ENCODE measurements at places on chromosomes 11 and 22.

- DNase-seq, result no peak
Observed at GRCh38 chr11:9528573-9529333, 44.7 kb upstream of the WEE1 start.

DNA sequence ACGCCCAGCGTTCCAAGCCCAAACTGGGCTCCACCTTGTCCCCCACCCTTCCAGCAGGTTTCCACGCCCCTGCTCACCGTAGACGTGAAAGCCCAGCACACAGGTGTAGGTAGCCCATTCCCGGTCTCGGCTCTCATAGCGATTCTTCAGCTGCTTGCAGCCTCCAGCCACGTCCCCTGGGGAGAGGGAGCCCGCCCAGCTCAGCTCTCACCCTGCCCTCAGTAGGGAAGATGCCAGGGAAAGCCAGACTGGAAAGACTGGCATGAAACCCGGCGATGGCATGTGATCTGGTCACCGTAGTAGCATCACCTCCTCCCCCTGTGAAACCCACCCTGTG lies 1.4 kb upstream of the MTA2 start:
- no peak for DNase-seq

GRCh38 chr11:78281511-78281910 lies 92.8 kb downstream of the USP35 start:
- DNase-seq, result no peak

DNA sequence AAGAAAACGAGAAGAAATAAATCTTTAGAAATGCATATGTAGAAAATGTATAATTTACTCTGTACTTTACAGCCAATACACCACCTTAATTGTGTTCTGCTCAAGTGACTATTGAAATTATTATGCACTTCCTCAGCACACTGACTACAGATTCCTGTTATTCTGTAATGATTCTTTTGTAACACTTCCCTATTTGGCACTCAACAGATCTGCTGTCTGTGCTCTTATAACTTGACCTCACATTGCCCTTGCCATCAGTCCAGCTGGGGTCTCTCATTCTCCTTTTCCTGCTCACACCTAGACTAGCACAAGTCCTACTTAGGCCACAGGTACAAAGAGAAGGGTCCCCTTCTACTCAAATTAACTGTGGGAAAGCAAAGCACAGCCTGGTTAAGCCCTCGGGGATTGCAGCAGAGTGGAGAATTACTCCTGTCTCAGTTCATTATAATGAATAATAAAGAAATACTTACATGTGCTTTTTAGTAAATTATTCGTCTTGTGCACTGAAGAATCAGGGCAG lies 860.4 kb downstream of the OPCML start:
- DNase-seq, result no peak

DNA sequence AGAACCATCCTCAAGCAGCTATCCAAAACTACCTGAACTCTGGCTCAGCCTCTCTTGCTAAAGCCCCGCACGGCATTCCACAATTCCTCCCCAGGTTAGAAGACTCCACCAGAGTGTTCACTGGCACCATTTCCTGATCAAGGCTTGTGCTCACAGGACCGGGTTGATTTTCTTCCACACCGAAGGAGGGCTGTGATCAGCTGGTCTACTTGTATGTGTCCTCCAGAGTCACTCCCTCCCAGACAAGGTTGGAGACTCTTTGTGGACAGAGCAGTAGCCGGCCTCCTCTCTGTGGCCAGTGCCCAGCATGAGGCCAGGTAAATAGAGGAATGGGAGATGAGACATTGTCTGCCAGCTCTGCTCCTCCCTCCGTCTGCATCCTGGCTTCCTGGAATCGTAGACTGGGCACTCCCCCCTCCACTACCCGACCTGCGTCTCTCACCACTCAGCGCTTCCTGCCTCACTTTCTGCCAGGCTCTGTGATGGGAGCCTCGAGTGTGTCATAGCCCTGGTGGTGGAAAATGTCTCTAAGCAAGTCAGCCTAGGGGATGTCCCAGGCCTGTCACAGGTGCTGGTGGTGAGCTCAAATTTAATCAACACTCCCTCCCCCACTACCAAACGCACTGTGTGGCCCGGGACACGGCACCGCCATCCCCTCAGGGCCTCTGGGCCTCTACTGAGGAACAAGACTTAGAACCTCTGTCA lies 12.5 kb upstream of the TMPRSS6 start:
- peak; percentile 54 for DNase-seq

DNA sequence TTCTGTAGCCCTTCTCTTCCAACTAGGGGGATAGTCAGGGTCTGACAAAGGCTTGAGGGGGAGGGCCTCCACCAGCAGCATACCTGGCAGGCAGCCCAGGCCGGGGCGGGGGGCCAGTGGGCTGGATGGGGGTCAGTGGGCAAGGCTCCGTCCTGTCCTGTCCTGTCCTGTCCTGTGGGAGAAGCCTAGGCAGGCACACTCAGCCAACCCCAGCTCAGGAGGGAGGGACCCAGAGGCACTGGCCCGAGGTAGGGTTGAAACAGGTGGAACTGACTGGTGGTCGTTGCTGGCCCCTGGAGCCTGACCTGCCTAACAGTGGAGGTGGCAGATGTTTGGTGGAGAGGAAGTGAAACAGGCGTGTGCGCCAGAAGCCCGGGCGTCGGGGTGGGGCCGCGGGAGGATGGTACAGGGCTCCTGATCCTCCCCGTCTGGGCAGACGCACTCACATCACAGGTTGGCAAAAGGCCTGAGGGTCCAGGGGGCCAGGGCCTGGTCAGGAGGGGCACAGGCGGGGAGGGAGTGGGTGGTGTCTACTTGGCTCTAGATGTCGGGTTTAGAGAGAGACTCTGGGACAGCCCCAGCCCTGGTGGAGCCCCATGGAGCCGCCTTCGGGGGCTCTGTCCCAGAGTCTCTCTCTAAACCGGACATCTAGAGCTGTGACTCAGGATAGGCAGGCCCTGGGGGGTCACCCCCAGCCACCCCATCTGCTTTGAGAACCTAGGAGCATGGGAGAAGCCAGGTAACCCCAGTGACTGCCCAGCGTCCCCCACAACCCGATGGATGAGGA lies 32.5 kb upstream of the GRAMD4 start:
- DNase-seq, result no peak

GRCh38 chr11:45185228-45185729 lies 38.8 kb downstream of the PRDM11 start:
- no peak for DNase-seq

DNA sequence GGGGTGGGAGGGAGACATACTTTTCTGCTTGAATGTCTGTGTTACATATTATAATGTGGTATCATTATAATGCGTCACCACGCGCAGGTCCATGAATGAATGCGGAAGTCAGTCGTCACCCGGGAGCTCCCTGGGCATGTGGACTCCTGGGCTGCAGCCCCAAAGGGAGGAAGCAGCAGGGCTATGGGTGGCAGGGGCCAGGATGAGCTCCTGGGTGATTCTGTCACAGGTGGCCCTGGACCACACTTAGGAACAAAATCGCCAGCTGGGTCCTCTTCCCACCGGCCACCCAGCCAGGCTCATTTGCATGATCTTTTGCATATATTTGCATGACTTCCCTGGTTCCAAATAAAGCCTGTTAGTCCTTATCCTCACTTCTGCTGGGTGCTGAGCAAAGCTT lies 51.2 kb downstream of the KCNJ4 start:
- DNase-seq, result no peak

- no peak for DNase-seq
Observed at GRCh38 chr22:31124811-31125465, 2.2 kb downstream of the INPP5J start.

DNA sequence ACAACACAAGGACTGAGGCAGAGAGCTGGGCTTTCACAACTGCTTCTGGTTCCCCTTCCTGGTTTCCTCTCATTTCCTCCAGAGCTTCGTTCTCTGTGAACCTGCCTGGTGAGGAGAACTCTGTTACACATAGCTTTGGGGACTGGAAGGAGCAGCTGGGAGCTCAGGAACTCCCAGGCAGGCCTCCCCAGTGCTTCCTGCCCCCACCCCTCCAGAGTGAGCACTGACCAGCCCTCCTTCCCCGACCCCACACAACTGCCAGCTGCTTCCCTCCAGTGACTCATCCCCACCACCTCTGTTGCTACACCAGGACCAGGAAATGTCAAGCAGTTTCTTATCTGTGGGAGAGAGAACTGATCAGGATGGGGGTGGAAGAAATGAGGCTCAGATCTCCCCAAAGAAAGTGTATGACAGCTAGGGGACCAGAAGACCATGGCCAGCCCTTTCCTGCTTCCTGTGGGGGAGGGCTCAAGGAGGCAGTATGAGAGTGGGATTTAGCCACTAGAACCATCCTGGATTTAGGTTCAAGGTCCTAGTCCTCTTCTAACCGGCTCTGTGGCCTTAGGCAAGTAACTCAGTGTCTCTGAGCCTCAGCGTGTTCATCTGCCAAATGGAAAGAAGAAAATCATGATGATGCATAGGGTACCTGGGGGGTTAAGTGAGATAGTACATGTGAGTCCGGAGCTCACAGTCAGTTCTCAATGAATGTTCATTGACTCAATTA lies 4.5 kb upstream of the TP53I11 start:
- DNase-seq, result peak; percentile 89
